ENCODE measurements at places on chromosomes 4 and X. TPM values are rescaled to one million over a fixed set of nuclear protein-coding genes. Genes with fewer than 3 reads are reported as not detected.
A peak's percentile ranks its signal among the peaks of the same experiment; 100 is the strongest.

GRCh38 chr4:12729384-12729783 is 754.8 kb downstream of the RAB28 start:
- DNase-seq = no peak
- no peak overlapping the region for H3K4me3 ChIP-seq

- peak overlapping the region; percentile 82 for H3K4me3 ChIP-seq
- peak overlapping the region; percentile 97 for H3K27ac ChIP-seq
- H3K4me1 ChIP-seq = peaks cover 40% of the 10 kb centered on the region
- peaks cover 2% of the 10 kb centered on the region for H3K27me3 ChIP-seq
- no peaks in the 10 kb centered on the region for H3K36me3 ChIP-seq
- DNase-seq = no peak
Measured at GRCh38 chr4:26858035-26858918, 2.4 kb upstream of the STIM2 start.

DNA sequence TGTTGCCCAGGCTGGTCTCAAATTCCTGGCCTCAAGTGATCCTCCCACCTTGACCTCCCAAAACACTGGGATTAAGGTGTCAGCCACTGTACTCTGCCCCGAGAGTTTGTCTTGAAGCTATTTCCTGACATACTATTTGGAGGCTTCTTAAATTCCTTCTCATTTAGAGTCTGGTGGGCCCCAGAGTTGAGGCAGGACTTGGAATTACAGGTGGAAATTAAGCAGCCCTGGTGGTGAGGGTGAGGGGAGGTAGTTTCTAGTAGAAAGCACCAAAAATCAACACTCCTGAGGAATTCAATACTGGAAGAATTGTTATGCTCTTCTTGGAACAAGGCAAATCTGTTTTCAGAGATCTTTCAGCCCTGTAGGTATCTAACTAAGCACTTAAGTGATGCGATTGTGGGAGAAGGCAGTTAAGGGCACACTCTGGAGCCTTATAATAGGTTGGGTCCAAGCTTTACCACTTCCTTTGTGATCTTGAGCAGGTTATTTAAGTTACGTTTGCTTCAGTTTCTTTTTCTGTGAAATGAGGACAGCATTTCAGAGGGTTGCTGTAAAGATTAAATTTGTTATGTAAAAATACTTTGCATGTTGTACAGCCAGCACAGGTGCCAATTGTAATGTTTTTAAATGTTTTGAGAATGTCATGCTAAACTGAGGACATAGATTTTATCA is 200.7 kb downstream of the SOWAHB start:
- no peaks in the 10 kb centered on the region for H3K27me3 ChIP-seq
- no peak overlapping the region for H3K4me3 ChIP-seq
- peak overlapping the region; percentile 28 for H3K27ac ChIP-seq
- no peak for DNase-seq
- H3K36me3 ChIP-seq = no peaks in the 10 kb centered on the region
- H3K4me1 ChIP-seq = peaks cover 55% of the 10 kb centered on the region

DNA sequence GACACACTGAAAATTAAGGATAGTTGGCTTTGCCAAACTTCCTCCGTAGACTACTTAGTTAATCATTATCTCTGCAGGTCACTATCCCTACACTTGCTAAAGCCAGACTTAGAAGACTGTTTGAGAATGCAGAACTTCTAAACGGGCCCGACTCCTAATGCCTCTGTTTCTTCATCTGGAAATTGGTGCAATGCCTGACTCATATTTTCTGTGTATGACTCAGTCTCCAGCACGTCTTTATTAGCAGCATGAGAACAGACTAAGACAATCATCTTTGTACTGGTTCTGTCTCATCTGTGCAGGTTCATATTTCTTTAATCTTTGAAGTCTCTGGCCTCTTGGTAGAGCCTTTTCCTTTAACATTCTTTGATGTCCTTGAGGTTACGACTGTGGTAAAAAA is 411.9 kb upstream of the ACTRT1 start:
- H3K4me3 ChIP-seq = no peak overlapping the region
- no peaks in the 10 kb centered on the region for H3K36me3 ChIP-seq
- H3K27me3 ChIP-seq = no peaks in the 10 kb centered on the region
- no peak for DNase-seq

GRCh38 chr4:85779165-85779564 is 304.2 kb downstream of the ARHGAP24 start:
- peaks cover 52% of the 10 kb centered on the region for H3K4me1 ChIP-seq
- no peaks in the 10 kb centered on the region for H3K27me3 ChIP-seq
- H3K4me3 ChIP-seq = peak overlapping the region; percentile 86
- no peaks in the 10 kb centered on the region for H3K36me3 ChIP-seq
- H3K27ac ChIP-seq = peak overlapping the region; percentile 97

DNA sequence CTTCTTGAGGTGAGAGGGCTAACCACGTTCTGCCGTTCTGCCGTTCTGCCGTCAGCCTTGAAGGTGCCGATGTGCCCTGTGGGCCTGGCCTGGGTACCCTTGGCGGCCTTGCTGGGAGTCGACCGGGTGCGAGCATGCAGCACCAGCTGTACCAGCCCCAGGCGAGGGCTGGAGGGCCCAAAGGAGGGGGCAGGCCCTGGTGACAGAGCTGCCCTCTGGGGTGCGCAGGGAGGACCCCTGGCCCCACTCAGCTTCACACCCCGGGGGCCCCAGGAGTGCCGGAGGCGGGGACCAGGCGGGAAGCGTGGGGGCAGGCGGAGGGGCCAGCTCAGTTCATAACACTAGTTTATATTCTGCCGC is 22.1 kb downstream of the UVSSA start:
- H3K27me3 ChIP-seq = no peaks in the 10 kb centered on the region
- H3K36me3 ChIP-seq = peaks cover 29% of the 10 kb centered on the region
- H3K4me3 ChIP-seq = no peak overlapping the region
- no peak overlapping the region for H3K27ac ChIP-seq

DNA sequence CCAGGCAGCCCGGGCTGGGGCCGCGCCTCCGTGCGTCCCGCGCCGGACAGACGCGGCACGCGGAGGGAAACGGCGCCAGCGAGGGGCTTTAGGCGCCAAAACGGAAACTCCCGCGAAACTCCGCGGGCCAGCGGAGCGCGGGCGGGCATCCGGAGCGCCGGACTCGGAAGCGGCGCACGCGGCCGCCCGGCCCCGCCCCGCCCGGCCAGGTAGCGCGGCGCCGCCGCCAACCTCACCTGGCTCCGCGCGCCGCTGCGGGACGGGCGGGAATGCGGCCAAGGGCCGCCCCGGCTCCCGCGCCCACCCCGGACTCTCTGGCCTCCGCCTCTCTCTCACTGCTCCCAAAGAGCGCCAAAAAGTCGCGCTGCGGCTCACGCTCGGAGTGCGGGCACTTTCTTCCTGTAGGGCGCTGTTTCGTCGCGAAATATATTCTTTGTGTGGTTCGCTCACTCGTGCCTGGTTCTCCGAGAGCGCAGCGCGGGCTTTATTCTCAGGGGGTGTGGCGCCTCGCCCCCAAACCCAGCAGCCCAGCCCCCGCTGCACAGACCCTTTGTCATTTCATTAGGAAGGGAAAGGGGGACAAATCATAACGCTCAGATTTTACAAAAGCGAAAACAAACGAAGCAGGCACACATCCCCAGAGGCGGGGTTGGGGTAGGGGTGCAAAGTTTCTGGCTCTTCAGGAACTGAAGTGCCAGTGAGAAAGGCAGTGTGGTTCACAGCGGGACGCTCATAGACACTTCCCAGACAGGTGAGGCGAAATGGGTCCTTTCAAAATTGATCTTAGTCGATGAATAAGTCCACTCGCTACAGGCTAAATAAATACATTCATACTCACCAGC is 961 bp upstream of the MBNL3 start:
- peak overlapping the region; percentile 87 for H3K27ac ChIP-seq
- H3K36me3 ChIP-seq = no peaks in the 10 kb centered on the region

- H3K4me3 ChIP-seq = no peak overlapping the region
- H3K27ac ChIP-seq = no peak overlapping the region
- H3K4me1 ChIP-seq = peaks cover 8% of the 10 kb centered on the region
- no peaks in the 10 kb centered on the region for H3K27me3 ChIP-seq
- no peaks in the 10 kb centered on the region for H3K36me3 ChIP-seq
- DNase-seq = no peak
Measured at GRCh38 chr4:178090640-178091411, 648.6 kb upstream of the AGA start.

GRCh38 chrX:135707880-135708279 is 5.6 kb upstream of the CT45A1 start:
- DNase-seq = no peak
- no peaks in the 10 kb centered on the region for H3K27me3 ChIP-seq
- no peak overlapping the region for H3K4me3 ChIP-seq

GRCh38 chr4:4321951-4322688 is 32.1 kb downstream of the ZBTB49 start:
- no peaks in the 10 kb centered on the region for H3K27me3 ChIP-seq
- peaks cover 5% of the 10 kb centered on the region for H3K4me1 ChIP-seq
- H3K4me3 ChIP-seq = no peak overlapping the region

- H3K36me3 ChIP-seq = no peaks in the 10 kb centered on the region
- no peak overlapping the region for H3K27ac ChIP-seq
- H3K27me3 ChIP-seq = no peaks in the 10 kb centered on the region
- no peaks in the 10 kb centered on the region for H3K4me1 ChIP-seq
- no peak overlapping the region for H3K4me3 ChIP-seq
Measured at GRCh38 chr4:28490669-28491068, 1630.0 kb downstream of the STIM2 start.

DNA sequence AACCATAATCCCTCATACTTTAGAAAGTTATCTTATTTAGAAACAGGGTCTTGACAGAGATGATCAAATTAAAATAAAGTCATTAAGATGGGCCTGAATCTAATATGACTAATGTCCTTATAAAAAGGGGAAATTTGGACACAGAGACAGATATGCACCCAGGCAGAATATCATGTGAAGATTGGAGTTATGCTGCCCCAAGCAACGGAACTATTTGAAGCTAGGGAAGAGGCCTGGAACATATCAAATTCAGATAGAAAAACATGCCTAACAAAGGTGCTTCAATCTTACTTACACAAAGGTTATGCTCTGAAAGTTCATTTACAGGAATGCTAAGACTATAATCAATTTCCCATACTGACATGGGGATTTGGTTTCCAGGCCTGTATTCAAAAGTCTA is 112.7 kb upstream of the NAP1L5 start:
- H3K27me3 ChIP-seq = no peaks in the 10 kb centered on the region
- no peak for DNase-seq
- H3K4me3 ChIP-seq = no peak overlapping the region
- peak overlapping the region; percentile 84 for H3K27ac ChIP-seq

- H3K27me3 ChIP-seq = no peaks in the 10 kb centered on the region
- H3K4me3 ChIP-seq = no peak overlapping the region
Measured at GRCh38 chr4:15376594-15376993, 51.2 kb upstream of the C1QTNF7 start.

DNA sequence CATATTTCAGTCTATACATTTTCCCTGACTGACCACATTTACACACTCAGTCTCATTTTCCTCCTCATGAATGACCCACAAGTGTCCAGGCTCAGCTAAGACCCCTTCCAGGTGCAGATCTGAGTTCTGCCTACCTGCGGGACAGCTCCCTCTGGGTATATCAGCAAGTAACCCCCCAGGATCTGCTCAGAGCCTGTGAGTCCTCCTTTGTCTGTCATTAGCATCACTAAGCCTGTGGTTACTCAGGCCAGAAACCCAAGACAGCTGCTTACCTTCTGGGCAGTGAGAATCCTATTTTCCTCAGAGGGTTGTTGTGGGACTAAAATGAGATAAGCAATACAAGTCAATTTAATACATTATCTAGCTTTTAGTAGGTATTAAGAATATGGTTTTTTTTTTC is 487.6 kb upstream of the BOD1L1 start:
- no peak for DNase-seq
- no peaks in the 10 kb centered on the region for H3K36me3 ChIP-seq
- no peaks in the 10 kb centered on the region for H3K4me1 ChIP-seq
- H3K27me3 ChIP-seq = peaks cover 5% of the 10 kb centered on the region

DNA sequence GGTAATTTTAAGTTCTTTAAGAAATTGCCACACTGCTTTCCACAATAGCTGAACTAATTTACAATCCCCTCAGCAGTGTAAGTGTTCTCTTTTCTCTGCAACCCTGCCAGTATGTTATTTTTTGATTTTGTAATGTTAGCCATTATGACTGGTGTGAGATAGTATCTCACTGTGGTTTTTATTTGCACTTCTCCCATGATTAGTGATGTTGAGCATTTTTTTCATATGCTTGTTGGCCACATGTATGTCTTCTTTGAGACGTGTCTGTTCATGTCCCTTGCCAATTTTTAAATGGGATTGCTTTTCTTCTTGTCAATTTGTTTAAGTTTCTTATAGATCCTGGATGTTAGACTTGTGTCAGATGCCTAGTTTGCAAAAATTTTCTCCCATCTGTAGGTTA is 86.1 kb downstream of the BMP3 start:
- no peak overlapping the region for H3K27ac ChIP-seq
- no peak overlapping the region for H3K4me3 ChIP-seq
- DNase-seq = no peak
- H3K27me3 ChIP-seq = peaks cover 12% of the 10 kb centered on the region
- no peaks in the 10 kb centered on the region for H3K4me1 ChIP-seq

- H3K27ac ChIP-seq = no peak overlapping the region
- peaks cover 2% of the 10 kb centered on the region for H3K36me3 ChIP-seq
- H3K4me3 ChIP-seq = no peak overlapping the region
- H3K27me3 ChIP-seq = no peaks in the 10 kb centered on the region
Measured at GRCh38 chr4:114561590-114561989, 37.0 kb upstream of the UGT8 start.

DNA sequence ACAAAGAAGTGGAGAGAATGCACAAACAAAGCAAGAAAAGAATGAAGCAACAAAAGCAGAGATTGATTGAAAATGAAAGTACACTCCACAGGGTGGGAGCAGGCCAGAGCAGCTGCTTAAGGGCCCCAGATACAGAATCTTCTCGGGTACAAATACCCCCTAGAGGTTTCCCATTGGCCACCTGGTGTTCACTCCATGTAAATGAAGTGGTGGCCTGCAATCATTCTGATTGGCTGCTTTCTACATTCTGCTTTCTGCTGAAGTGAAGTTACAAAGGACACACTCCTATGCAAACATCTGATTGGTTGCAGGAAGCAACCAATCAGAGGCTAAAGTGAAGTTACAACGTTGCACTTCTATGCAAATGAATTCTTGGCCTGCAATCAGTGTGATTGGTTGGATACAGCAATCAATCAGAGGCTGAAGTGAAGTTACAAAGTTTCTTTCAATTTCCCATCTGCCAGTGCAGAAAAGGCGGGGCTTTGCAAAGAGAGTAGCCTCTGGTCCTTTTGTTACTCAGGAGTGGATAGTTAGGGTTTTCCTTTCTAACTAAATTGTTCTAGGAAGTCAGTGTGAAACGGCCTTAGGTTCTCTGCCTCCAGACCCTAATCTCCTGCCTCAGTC is 19.0 kb upstream of the GPC4 start:
- no peak for DNase-seq
- no peaks in the 10 kb centered on the region for H3K36me3 ChIP-seq
- H3K4me3 ChIP-seq = no peak overlapping the region
- H3K4me1 ChIP-seq = peaks cover 22% of the 10 kb centered on the region

DNA sequence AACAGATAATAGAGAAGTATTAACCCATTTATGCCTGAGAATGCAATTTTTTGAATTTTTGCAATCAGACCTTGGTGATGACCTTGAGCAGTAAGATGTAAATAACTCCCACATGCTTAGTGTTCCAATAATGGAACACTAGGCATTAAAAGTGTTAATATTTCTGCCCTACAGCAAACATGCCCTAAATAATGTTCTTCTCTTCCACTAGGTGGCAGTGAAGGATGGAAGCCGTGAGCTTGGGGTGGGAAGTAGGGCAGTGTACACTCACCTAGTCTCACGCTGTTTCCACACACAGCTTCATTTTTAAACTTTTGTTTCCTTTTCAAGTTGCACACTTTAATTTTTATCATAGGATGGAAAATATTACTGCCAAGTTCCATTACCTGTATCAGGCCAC is 613.1 kb upstream of the HS3ST1 start:
- no peak for DNase-seq
- H3K27ac ChIP-seq = no peak overlapping the region
- no peak overlapping the region for H3K4me3 ChIP-seq

Gene SRPK3
- total RNA-seq = not detected

Gene CTAG1B
- not detected for total RNA-seq

Gene USP27X
- 17.2 TPM for total RNA-seq

Gene TMSB15A
- total RNA-seq = 20.7 TPM

Gene BLTP1
- 66.7 TPM for total RNA-seq

Gene NKX6-1
- not detected for total RNA-seq

Gene PFKFB1
- 1.1 TPM for total RNA-seq

Gene FAM149A
- total RNA-seq = 13.6 TPM

Gene CT55
- total RNA-seq = 0.34 TPM
